ENCODE measurements at places on chromosomes 16 and 17.

DNA sequence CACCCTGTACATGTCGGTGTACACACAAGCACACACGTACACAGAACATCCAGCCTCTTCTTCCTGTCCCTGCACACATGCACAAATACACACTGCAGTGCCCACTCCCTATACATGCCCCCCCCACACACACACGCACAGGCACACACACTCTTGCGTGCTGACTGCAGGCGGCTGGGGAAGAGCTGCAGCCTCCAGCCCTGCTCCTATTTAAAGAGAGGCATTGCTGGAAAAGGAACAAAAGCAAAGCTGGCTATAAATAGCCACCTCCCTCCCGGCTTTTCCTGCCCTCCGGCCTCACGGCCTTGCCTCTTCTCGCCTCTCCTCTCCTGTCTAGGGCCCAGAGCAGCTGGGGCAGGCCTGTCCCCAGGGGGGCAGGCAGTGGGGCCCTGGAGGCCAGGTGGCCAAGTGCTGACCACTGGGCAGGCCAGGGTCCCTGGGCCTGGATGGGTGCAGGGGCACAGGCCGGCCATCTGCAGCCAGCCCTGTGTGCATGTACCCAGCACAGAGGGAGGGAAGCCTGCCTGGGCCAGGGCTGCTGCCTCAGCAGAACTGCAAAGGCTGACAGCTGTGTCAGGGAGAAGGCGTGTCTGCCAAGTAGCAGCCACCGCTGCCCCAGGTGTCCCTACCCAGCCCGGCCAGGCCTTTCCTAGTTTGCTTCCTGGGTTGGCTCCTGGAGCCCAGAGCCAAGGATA, 25.4 kb downstream of the RTN4RL1 start:
- DNase-seq, result no peak

GRCh38 chr17:45035848-45036247, 15.6 kb downstream of the DCAKD start:
- no peak for DNase-seq

DNA sequence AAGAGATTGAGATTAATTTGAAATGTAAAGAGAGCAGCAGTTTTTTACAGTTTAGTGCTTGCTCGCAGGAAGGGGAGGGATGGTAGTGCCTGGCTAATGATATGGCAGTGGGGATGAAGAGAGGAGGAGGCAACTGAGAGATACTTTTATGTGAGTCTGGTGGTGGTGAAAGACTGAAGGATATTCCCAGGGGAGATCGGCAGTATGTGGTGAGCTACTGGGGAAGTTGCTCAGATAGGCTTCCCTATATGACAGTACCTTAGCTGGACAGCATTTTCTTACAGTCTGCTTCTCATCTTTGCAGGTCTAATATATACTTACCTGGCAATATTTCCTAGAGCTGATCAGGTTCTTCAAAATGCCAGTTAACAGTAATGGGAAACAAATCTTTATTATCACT, 8.6 kb downstream of the CEP95 start:
- DNase-seq, result no peak

GRCh38 chr17:691423-691822, 23.2 kb downstream of the VPS53 start:
- DNase-seq, result no peak

DNA sequence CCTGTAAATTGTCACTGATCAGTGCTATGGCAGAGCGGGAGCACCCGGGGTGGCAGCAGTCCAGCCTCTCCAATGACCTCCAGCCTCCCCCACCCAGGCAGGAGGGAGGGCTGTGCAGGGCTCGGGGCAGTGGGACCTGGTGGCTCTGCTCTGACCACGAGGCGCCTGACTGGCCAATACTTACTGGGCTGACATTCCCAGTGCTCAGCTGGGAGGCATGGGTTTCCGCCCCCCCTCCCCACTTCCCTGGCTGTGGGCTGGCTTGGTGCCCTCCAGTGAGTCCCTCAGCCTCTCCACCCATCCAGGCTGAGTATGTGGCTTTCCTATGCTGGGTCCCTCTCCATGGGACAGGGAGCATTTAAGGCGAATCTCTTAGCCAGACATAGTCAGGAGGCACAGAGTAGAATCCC, 2.7 kb downstream of the SOCS3 start:
- DNase-seq, result no peak

- DNase-seq, result no peak
Measured at GRCh38 chr16:73796241-73796640, 500.4 kb upstream of the PSMD7 start.

- no peak for DNase-seq
Measured at GRCh38 chr16:74451951-74452758, 30.9 kb upstream of the CLEC18B start.

GRCh38 chr17:41844971-41845370, 7.3 kb downstream of the KLHL10 start:
- no peak for DNase-seq

DNA sequence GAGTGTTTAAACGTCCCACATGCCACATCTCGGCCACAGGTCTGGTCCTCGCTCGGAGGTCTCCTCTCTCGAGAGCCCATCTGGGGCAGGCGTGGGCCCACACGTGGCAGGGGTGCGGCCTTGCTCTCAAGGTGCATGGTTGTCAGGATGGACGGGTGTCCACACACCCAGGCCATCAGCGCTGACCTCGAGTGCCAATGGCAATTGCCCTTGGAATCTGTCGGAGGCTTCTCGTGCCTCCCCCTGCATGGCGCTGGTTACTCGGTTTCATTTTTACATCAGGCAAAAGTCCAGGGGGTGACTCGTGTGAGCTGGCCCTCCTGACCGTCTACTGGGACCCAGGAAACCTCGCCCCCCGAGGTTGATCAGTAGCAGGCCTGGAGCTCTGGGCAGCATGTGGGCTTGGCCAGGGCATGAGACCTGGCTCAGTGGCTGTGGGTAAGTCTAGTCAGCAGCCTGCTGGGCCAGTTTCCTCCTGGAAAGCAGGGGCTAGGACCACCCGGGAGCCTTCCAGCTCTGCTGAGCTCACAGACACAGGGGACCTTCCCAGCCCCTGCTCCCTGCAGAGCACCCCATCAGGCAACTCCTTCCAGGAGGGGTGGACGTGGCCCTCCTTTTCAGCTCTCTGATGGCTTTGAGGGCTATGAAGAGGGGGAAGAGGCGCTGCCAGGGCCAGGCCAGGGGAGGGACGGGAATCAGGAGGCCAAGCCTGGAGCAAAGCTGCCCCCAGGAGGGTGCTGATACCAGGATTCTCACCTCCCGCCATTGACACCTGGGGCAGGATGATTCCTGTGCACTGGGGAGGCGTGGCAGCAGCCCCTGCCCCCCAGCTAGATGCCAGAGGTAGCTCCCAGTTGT, 3.7 kb upstream of the ZNF469 start:
- DNase-seq, result no peak

DNA sequence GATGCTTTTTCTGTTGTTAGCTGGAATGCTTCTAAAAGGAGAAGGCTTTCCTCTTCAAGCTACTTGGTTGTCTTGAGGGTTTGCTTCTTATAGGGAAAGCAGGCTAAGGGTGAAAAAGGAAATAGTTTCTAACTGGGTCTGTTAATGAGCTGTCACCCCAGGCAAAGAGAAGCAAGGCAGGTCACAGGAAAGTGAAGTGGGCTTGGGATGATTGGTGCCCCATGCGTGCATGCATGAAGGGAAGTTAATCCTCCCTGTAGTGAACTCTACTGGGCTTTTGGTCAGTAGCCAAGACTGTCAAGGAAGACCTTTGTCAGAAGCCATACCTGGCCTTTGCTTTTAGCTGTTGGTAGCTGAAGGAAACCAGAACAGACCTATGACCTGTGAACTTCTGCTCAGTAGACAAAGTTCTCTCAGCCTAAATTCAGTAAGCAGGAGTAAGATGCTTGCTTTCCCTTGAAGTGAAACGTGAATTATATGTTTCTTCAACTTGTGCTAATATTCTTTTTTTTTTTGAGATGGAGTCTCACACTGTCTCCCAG, 16.5 kb downstream of the TENT4B start:
- no peak for DNase-seq

GRCh38 chr17:80984749-80985148, 6.9 kb upstream of the CHMP6 start:
- no peak for DNase-seq

DNA sequence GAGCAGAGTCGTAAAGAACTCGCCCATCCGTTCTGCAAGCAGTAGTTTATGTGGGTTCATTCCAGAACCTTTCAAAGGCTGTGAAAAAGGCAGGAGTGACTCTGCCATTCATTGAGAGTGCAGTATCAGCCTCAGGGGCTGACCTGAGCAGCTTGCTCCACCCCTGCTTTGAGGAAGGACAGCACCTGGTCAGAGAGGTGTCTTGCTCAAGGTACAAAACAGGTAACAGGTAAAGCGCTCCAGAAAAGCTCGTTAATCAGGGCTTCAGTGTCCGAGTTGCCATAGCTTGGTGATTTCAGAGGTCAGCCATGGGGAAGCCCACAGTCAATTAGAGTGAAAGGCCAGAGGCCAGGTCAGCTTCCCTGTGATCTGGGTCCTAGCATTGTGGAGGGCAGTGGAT, 251.1 kb downstream of the ABCC12 start:
- DNase-seq, result no peak

- DNase-seq, result no peak
Measured at GRCh38 chr17:2749784-2750181, 331 bp upstream of the CCDC92B start.

- no peak for DNase-seq
Measured at GRCh38 chr17:7557147-7557764, 1.3 kb upstream of the TNFSF13 start.

GRCh38 chr17:51666971-51667705, 406.8 kb downstream of the UTP18 start:
- no peak for DNase-seq

- no peak for DNase-seq
Measured at GRCh38 chr17:51159604-51160003, 6.2 kb downstream of the NME1 start.

DNA sequence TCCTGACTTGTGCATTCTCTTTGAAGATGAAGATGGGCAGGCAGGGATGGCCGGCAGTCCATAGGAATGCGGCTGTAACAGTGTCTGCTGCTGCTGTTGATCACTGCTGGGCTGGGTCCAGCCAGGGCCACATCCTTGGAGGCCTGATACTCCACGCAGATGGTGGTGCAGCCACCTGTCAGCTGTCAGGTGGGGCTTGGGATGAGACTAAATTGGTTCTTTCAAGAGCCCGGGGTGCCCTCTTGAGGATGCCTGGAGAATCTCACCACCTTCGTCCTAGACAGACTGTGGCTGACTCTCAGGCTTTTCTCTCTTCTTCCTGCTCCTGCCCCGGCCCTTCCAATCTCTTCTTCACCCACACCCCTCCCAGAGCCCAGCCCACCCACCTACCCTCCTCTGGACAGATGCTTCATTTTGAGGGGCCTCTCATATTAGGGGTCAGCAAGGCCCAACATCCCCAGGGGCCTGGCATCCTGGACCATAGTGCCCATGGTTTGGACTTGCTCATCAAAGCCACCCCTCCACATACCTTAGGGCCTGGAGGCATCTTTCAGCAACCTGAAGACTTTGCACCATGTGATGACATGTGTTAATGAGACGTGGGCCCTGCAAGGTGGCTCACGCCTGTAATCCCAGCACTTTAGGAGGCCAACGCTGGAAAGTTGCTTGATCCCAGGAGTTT, 19.1 kb downstream of the OSBPL7 start:
- peak; percentile 30 for DNase-seq

DNA sequence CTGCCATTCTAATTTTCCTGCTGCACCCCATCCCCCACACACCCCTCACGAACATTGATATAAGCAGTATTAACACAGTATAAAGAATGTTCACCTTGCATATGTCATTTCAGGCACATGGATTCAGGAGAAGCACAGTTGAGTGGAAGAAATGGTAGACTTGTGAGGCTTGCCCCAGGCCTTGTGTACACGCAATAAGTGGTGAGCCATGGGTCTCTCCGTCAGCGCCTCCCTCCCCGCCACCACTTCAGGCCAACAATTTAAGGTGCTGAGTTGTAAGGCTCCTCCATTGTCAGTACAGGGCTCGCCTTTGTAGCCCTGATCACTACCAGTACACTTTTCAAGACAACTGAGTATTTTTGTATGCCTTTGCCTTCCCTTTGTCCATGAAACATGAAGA, 12.2 kb upstream of the CLEC18C start:
- DNase-seq, result no peak

GRCh38 chr17:31269578-31269983, 27.5 kb downstream of the OMG start:
- peak; percentile 24 for DNase-seq

DNA sequence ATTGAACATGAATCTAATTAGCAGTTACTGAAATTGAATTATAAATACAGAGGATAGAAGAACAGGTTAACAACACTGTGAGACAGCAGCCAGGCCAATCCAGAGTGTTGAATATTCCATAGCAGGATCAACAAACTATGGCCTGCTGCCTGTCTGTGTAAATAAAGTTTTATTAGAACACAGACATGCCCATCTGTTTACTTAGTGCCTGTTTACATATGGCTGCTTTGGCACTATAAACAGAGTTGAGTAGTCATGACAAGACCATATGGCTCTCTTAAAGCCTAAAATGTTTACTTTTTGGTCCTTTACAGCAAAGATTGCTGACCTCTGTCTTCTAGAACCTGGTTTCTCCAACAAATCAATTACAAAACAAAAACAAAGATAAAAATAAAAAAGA, 115.4 kb upstream of the CDC42EP4 start:
- no peak for DNase-seq

GRCh38 chr16:55640701-55641327, 15.0 kb upstream of the SLC6A2 start:
- DNase-seq, result no peak

GRCh38 chr16:20348365-20349185, 3.9 kb downstream of the UMOD start:
- DNase-seq, result no peak

- DNase-seq, result no peak
Measured at GRCh38 chr16:27561216-27561615, 11.3 kb downstream of the KATNIP start.

DNA sequence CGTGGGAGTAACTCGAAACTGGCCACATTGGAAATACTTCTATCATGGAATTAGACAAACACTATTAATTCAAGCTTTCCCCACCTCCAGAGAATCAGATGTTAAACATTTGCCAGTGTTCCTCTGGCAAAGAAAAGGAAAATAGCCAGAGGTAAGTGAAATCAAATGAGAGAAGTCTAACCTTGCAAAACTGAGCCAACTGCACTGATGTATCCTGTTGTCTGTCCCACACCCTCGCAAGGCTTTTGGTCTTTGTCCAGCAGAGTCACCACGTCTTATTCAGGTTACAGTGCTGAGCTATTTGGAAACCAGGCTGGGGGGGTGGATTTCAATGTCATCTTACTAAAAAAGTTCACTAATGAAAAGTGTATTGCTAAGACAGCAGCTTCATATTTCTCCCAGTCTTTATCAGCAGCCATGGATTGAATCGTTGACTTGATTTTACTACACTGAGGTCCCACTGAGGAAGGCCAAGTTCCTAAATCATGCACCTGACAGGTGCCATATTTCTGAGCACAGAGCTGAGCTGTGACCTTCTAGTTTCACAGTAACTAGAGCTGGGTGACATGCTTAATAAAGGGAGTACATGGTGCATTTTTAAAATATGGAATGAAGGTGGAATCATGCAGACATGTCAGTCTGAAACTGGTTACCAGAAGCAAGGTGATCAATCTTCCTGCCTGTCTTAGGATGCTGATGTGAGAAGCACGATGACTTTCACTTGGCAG, 85.2 kb upstream of the HSBP1 start:
- DNase-seq, result no peak
